ENCODE measurements at places on chromosomes 7 and 10. TPM values are rescaled to one million over a fixed set of nuclear protein-coding genes. Genes with fewer than 3 reads are reported as not detected.

- peak; percentile 39 for DNase-seq
These were observed 14.7 kb downstream of the LZTS2 start for GRCh38 chr10:101014230-101014884.

STAMBPL1 gene
- 23.9 TPM for total RNA-seq

GRCh38 chr7:133303931-133304330, 51.1 kb downstream of the EXOC4 start:
- DNase-seq = no peak

DNA sequence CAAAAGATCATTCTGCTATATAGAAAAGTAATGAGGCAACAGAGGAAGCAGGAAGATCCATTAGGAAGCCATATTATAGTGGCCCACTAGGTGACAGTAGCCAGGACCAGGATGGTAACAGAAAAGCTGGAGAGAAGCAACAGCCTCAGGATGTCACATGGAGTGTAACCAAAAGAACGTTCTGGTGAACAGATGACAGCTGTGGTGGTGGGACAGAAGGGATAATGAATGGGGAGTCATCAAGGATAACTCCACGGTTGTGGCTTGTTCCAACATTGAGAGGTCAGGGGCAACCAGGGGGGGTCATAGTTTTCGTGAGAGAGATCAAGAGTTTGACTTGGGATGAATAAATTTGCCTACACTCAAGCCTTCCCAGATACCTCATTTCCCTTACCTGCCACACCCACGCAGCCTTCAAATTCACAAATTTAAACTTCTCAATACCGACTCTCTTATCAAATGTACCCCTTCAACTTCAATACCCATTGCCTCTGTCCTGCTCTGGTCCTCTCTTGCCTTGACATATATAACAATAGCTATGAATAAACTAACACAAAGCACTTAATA, 9.3 kb downstream of the TBL2 start:
- no peak for DNase-seq
